Epithelial cell of proximal tubule (primary cell): ENCODE measurements at places on chromosomes 4 and X. TPM values are rescaled to one million over a fixed set of nuclear protein-coding genes. Genes with fewer than 3 reads are reported as not detected.

PNMA5 gene
- total RNA-seq = not detected in 2 replicates

F8A2 gene
- not detected in 2 replicates for total RNA-seq

GABRE gene
- total RNA-seq = 2.5 and 4.8 TPM in 2 replicates

PDLIM3 gene
- 7.8 and 8.5 TPM in 2 replicates for total RNA-seq

ANK2 gene
- total RNA-seq = 3.8 and 6.5 TPM in 2 replicates

PASD1 gene
- total RNA-seq = not detected in 2 replicates

CXCR3 gene
- not detected in 2 replicates for total RNA-seq

FGF13 gene
- total RNA-seq = 2.5 and 4.2 TPM in 2 replicates

CSN1S1 gene
- not detected in 2 replicates for total RNA-seq

CXCL6 gene
- 7.2 and 17.1 TPM in 2 replicates for total RNA-seq

HSFX3 gene
- total RNA-seq = not detected in 2 replicates

CCKAR gene
- total RNA-seq = not detected in 2 replicates

JCHAIN gene
- total RNA-seq = 0.29 TPM in 1 of 2 replicates, not detected in the other

STBD1 gene
- total RNA-seq = 4.5 and 7.8 TPM in 2 replicates

S100G gene
- total RNA-seq = not detected in 2 replicates

TGIF2LX gene
- not detected in 2 replicates for total RNA-seq

SMARCA1 gene
- 20.1 and 38.9 TPM in 2 replicates for total RNA-seq

MTM1 gene
- total RNA-seq = 3.8 and 4.1 TPM in 2 replicates

HERC5 gene
- total RNA-seq = 1.2 and 2.0 TPM in 2 replicates

PABPC1L2A gene
- total RNA-seq = not detected in 2 replicates

PGK1 gene
- total RNA-seq = 323 and 729 TPM in 2 replicates

EPHA5 gene
- total RNA-seq = 0.29 and 0.86 TPM in 2 replicates

AFM gene
- not detected in 2 replicates for total RNA-seq

GC gene
- total RNA-seq = not detected in 2 replicates

KDM5C gene
- 39.2 and 60.0 TPM in 2 replicates for total RNA-seq

KCND1 gene
- total RNA-seq = 0.51 and 1.1 TPM in 2 replicates

MAOA gene
- 3.5 and 4.3 TPM in 2 replicates for total RNA-seq

KIAA1210 gene
- total RNA-seq = not detected in 2 replicates

CNKSR2 gene
- 1.4 and 3.4 TPM in 2 replicates for total RNA-seq

L1CAM gene
- 35.7 and 62.1 TPM in 2 replicates for total RNA-seq

SLC38A5 gene
- 15.7 and 71.3 TPM in 2 replicates for total RNA-seq

F8A1 gene
- total RNA-seq = 12.6 and 22.5 TPM in 2 replicates

SPON2 gene
- total RNA-seq = 1.4 and 18.1 TPM in 2 replicates

PABPC4L gene
- 0.17 and 1.4 TPM in 2 replicates for total RNA-seq

PCGF3 gene
- total RNA-seq = 34.6 and 35.2 TPM in 2 replicates

LSM6 gene
- 51.4 and 63.8 TPM in 2 replicates for total RNA-seq

LDB2 gene
- total RNA-seq = 0.75 and 1.4 TPM in 2 replicates

AGA gene
- 27.7 and 40.0 TPM in 2 replicates for total RNA-seq

LIMCH1 gene
- 8.3 and 15.5 TPM in 2 replicates for total RNA-seq

NDST4 gene
- not detected in 2 replicates for total RNA-seq

PSAPL1 gene
- 0.07 TPM in 1 of 2 replicates, not detected in the other for total RNA-seq
